ENCODE measurements at places on chromosomes 12 and 14.

DNA sequence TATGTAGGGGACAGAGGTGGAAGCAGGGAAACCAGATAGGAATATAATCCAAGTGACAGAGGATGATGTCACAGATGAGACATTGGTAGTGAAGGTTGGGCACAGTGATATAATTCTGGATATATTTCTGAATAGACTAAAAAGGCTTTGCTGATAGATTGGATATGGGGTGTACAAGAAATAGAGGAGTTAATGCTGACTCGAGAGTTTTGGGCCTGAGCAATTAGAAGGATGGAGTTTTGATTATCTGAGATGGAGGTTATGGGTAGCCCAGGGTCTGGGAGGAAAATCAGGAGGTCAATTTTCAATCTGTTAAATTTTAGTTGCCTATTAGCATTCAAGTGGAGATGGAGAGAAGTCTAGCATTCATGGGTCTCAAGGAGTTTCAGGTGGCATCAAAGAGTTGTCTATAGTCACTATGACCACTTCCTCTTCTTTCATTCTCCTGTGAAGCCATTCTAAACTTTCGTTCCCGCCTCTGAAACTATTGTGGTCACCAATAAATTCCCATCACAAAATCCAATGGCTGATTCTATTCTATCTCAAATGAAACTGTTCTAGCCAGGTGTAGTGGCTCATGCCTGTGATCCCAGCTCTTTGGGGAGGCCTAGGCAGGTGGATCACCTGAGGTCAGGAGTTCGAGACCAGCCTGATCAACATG is 10.6 kb upstream of the ANO6 start:
- no peak for DNase-seq

DNA sequence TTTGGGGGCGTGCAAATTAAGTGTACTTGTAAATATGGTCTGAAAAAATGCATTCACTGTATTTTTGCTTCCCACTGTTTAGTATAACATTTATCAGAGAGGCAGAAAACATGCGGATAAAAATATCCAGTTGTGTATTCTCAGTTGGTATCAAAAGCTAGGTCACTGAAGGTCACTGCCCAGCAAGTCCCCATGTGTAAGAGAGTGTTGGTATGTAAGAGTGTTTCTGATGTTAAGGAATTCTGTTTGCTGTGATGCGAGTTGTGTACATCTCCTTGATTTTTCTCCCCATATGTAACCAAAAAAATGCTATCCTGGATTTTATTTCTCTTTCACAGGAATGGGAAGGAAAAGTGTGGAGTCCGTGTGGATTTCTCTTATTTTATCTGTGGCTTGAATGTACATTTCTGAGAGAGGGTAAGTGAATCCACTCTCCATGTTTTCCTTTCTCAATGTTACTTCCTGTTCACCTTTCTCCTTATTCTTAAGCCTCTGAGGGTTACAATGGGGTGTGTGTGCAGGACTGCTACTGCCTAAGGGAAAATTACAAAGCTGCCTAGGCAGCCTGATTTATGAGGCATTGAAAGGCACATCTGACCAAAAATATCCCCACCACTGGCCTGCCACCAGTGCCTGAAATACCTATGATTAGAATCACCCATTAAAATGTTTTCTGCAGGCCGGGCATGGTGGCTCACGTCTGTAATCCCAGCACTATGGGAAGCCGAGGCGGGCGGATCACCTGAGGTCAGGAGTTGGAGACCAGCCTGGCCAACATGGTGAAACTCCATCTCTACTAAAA is 97.9 kb upstream of the USP44 start:
- DNase-seq, result no peak

GRCh38 chr12:111462210-111462769 is 56.6 kb downstream of the SH2B3 start:
- no peak for DNase-seq

- no peak for DNase-seq
These were observed 85.6 kb downstream of the SMOC1 start for GRCh38 chr14:69964841-69965240.

DNA sequence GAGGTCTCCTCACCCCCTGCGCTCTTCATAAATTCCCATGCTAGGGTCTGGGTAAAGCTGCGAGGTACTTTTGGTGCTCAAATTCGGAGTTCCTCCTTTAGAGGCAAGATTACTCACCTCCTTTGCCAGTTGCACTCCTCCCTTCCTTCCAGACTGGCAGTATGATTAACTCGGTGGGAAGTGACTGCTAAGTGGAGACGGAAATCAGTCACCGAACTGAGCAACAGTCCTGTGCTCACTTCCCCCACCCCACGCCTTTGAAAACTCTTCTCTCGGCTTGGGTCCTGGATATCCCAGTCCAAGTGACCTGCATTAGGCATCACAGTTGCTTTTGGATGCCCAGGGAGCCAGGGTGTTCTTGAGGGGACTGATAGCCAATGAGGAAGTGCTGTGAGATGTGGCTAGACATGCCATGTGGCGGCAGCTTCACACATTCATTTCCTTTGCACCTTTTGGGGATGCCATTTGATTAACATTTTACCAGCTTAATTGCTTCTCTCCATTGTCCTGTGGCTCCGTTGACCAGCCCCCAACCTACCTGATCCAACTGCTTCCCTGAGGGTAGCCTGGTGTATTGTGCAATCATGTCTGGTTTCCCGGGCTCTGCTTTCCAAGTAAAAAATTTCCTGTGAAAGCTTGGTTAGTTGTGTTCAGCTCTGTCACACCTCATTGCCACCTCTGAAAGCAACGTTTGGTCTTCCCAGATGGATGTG is 840 bp downstream of the PNP start:
- DNase-seq, result peak; percentile 33

GRCh38 chr12:25376407-25376806 is 125.7 kb upstream of the KRAS start:
- no peak for DNase-seq

GRCh38 chr14:104942586-104942985 is 17.9 kb downstream of the PLD4 start:
- DNase-seq, result no peak

DNA sequence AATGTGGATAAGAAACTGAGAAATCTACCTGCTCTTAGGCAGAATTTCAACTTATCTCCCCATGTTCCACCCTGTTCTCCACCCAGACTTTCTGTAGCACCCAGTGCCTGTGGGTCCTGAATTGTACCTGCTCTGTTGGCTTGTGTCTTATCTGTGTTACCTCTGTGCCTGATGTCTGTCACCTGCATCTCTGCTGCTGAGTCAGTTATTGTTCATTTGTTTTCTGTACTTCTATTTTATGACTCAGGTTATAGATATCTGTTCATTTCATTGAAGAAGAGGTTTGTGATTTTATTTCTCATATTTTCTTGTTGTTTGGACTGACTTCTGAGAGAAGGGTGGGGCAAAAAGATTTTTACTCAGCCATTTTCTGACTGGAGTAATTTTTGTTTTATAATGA is 11.7 kb downstream of the SOCS4 start:
- no peak for DNase-seq

DNA sequence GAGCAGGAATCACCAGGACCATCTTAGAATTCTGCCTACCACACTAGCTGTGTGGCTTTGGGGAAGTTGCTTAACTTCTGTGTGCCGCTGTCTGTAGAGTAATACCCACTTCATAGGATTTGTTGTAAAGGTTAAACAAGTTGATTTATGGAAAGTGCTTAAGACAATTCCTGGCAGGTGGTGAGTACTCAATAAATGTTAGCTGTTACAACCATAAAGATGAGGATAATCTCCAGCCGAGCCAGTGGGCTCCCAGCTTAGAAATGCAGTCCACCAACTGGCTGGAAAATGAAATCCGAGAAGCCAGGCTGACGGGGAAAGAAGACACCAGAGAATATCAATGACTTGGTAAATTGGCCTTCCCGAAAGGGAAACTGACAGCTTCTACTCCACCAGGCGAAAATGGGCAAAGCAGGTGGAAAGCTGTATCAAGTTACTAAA is 173.5 kb downstream of the CHST11 start:
- DNase-seq, result no peak

DNA sequence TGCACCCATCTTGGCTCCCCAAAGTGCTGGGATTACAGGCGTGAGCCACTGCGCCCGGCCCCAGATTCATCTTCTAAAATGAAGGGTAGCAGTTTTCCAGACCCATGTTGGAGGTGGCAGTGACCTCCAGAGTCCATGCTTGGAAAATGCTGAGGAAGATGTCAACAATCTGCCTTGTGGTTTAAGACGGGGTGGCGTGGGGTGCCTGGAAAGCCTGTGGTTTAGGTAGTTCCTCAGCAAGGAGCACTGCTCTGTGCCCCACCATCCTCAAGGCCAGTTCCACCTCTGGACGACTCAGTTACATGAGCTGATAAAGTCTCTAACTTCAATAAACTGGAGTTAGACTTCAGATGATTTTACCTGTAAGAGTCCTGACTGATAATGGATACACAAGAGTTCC is 48.6 kb downstream of the DRAM1 start:
- DNase-seq, result no peak

DNA sequence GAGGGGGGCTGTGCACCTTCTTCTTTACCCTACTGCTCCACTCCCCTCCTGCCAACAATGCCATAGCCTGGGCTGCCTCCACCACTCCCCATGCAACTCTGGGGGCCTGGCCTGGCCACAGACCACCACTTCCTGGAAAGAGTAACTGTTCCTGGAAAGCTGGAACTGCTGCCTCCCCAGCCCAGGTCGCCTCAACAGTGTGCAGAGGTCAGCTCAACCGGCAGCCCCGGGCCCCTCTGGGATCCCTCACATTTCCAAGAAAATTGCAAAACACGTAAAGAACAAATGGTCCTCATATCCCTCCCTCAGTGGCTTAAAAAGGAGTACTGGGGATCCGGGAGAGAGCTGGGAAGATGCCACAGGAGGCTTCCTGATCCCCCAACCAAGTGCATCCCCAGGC is 22.4 kb upstream of the DIO3 start:
- DNase-seq, result no peak

GRCh38 chr14:38512236-38512635 is 256.3 kb upstream of the CLEC14A start:
- no peak for DNase-seq

- no peak for DNase-seq
These were observed 1.8 kb upstream of the FIGNL2 start for GRCh38 chr12:51850081-51850964.

DNA sequence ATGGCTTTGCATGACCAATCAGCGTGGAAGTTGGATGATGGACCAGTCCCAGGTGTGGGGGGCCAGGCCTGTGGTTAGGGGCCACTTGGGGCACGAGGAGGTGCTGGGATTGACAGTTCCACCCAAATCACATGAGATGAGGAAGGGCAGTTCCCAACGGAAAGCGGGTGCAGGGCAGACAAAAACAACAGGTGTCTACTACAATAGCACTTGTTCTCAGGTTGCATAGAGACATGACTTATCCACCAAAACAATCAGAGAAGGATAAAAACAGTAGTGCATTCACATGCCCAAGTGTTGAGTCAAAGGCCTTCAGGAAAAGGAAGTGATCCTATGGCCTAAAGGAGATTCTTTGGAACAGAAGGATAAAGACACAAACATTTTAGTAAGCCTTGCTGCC is 14.6 kb upstream of the EIF2B2 start:
- no peak for DNase-seq

- DNase-seq, result no peak
These were observed 66.3 kb downstream of the TRHDE start for GRCh38 chr12:72338437-72338836.

- no peak for DNase-seq
These were observed 142.1 kb downstream of the KIF21A start for GRCh38 chr12:39300799-39301198.

All from stimulated activated CD8-positive, alpha-beta memory T cell treated with anti-CD3 and anti-CD28 coated beads, Interleukin-12 subunit alpha, Interleukin-12 subunit beta, amount 100 ng/mL, for 1 hour (primary cell).